ENCODE measurements at places on chromosomes 1 and 21.

- no peak for DNase-seq
Observed at GRCh38 chr1:214277704-214278635, 3.0 kb upstream of the SMYD2 start.

- peak; percentile 86 for DNase-seq
Observed at GRCh38 chr1:20493839-20494608, 8.0 kb upstream of the CAMK2N1 start.

DNA sequence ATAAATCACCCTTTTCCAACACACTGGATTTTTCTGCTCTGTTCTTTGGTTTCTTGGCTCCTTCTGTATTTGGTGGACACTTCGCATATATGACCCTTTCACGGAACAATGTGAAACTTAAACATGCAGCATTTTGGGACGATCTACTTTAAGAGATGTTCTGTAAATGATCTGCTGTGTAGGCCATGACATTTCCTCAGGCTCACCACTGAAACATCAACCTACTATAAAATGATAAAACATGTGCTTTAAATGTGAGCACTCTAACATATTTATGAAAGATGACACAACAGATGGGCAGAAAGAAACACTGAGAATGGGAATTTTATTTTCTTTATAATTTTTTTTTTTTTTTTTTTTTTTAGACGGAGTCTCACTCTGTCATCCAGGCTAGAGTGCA is 316.3 kb upstream of the GREM2 start:
- no peak for DNase-seq

- no peak for DNase-seq
Observed at GRCh38 chr1:22836850-22837249, 126.2 kb downstream of the EPHB2 start.

DNA sequence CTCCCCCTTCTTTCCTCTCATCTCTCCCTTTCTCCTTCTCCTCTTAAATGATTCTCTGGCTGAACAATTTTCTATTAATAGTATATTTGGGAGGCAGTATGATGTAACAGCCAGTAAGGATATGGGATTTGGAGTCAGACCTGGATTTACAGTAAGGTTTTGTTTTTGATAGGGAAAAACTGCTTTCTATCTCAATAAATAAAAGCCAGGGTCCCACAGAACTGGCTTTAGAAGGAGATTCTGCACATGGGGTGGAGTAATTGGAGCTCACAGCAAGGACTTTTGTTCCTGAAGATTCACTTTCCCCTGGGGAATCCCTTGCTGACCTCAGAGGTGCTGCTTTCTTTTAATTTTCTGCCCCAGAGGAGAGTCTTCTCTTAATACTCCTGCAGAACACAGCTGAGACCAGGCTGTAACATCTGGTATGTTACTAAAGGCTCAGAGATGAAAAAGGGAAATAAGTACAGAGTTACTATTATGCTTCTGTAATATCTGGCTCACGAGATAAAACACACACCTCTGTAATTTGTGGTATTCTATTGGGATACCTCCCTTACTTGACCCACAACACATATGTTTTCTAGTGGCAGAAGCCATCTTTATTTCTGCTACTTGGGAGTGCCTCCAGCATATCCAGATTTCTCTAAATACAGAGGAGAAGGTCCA is 13.4 kb downstream of the EPB41 start:
- no peak for DNase-seq

DNA sequence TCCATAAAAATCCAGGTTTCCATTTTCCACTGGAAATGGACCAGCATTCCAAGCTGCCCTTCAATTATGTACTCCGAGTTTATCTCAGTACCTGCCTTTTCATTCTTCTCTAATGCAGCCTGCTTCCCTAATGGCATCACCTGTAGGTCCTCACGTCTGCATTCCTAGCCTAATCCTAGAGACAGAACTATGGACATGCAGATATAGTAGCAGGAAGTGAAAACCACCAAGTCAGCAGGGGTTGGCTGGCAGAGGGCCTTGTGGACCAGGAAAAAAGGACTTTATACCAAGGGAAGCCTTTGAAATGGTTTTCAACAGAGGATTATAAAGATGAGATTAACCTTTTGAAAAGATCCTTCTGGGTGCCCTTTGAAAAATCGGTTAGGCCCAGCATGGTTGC is 135.7 kb upstream of the L1TD1 start:
- no peak for DNase-seq

DNA sequence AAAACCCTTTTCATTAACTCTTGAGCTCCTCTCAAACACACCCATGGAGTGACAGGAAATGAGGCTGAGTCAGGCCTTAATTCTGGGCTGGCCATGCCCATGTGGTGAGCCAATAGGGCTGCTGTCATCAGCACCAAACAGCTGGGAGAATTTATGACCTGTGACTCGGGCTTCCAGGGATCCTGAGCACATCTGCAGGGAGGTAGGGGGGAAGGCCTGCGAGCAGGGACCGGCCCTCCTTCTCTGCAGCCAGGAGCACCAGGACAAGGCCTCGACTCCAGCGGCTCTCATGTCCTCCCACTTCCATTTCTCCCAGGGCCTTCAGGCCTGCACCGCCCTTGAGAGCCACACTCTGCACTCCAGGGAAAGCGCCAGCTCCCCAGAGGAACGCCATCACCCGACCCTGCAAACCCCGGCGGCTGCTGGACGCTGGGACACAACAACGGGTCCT is 14.6 kb downstream of the RIPK4 start:
- peak; percentile 24 for DNase-seq

DNA sequence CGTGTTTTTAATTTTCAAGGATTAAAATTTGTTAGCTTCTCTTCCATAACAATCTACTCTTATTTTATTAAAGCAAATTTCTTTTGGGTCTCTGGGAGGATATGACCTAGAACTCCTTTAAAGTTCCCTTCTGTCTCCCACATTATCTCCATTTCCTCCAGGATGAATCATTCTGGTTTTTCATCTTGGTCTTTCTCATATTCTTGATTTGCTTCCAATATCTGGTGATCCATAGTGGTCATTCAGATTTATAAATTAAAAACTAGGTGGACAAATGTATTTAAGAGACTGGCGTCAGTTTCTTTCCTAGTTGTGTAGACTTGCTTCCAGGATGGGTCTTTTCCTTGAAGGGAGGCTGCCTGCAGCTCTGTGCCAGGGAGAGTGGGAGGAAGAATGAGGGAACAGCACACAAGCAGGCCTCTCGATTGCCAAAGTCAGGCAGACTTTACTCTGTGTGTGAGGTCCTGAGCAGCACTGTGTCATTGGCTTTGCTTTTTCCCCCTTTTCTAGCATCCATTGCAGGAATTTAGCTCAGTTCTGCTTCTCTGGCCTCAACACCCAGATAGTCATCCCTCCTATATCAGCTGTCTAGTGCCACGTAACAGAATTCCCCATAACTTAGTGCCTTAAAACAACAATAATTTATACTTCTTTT is 48.1 kb upstream of the FOXO6 start:
- peak; percentile 68 for DNase-seq

GRCh38 chr1:239228451-239228850 is 157.9 kb upstream of the CHRM3 start:
- no peak for DNase-seq

DNA sequence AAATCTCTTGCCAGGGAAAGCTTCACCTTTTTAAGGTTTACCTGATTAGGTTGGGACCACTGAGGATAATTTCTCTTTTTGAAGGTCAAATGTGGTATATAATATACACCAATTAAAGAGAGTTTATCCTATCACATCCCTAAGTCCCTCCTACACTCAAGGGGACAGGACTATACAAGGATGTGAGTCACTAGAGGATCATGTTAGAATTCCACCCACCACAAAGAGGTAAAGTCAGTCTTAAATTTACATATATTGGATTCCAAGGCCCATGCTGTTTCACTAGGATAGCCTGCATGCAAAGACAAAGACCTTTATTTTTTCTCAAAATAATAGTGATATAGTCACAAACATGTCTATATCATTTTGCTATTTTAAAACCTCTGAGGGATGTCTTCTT is 164.4 kb downstream of the GIPC2 start:
- DNase-seq: no peak

DNA sequence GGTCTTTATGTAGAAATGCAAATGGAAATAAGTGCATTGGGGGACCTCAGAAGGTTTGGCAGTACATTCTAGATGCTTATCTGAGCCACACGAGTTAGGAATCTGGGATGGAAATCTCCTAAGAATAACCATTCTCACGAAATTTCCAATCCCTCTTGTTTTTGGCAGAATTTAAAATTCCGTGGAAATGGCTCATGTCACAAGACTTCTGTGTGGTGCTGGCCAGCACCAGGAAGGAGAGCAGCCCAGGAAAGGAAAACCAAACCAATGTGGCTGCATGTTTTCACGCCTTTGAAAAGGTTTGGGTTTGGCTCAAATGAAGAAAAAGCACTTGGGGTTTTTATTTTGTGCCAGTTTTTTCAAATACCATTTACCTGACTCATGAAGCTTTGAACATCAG is 80.1 kb upstream of the KCNK2 start:
- peak; percentile 51 for DNase-seq

- no peak for DNase-seq
Observed at GRCh38 chr1:192527950-192528349, 47.6 kb upstream of the RGS1 start.

DNA sequence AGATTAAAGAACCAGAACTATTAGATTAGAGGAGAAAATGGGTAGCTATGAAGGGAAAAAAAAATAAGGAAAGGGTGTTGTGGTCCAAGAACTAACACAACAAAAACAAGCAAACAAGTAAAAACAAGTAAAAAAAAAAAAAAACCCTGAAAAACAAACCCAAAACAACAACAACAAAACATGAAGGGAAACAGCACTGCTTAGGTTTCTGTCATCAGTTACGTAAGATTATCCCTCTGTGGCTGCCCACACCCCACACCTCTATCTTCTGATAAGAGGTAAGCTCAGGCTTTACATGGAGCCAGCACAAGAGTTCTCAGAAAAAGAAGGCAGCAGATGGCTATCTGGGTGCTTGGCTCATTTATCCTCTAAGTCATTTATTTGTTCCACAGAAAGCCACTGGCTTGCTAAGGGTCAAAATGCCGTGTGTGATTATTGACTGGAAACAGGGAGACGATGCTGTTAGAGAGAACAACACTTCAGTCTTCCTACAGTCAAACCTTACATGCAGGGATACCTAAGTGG is 57.5 kb downstream of the KIAA0319L start:
- DNase-seq: peak; percentile 77

GRCh38 chr1:8937701-8938100 is 8.0 kb upstream of the CA6 start:
- DNase-seq: peak; percentile 9

GRCh38 chr1:118184739-118185083 is 317 bp downstream of the SPAG17 start:
- no peak for DNase-seq

DNA sequence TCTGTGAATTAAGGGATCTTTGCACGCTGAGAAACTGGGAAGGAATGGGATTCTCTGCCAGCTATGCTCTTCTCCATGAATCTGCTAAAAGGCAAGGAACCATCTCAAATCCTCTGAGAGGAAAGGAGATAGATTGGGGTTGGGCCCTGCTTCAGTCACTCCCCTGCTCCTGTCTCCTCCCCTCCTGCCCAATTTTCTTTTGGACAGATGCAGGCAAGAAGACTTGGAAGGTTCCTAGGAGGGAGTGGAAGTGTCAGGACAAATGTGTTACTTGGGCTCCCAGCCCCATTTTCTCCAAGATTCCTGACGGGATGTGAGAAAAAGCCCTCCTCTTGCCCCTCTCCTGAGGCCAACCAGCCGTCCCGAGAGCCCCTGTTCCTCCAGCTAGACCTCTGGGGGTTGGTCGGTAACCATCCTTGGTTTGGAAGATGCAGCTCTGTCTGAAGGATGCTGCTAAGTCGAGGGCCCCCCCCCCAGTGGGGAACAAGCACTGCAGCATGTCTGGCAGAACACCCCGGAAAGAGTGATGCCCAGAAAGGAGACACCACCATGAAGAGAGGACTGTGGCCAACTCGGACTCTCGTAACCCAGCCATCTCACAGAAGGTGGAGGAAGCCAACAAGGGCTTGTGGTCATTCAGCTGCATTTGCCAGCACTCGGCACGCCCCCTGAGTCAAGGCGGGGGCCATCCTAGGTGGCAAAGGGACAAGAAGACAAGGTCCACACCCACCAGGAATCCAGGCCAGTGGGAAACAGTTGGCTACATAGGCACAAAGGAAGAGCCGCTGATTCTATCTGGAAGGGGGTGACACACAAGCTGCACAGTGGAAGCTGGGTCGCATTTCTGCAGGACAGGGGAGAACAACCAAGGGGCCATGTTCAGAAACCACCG is 43.7 kb downstream of the CDK18 start:
- DNase-seq: no peak

DNA sequence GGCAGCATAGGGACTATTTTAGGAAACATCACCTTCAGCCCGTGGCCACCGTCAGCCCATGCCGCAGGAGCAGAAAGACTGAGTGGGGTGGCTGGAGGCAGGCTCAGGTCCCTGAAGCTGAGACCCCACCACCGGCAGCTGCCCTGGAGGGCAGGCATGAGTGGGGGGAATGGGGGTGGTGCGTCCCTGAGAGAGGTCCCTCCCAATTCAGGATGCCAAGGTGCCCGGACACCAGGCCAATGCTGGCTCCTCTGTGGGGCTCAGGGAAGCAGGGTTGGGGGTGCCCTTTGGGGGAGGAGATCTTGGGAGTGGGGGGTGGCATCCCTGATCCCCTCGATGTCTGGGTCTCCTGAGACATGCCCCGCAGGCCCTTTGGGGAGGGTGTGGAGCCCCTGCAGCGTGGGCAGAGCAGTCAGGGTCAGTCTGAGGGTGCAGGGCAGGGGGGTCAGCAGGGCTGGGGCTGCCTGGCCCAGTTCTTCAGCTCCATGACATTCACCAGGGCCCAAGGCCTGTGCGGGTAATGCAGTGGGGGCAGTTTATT is 998 bp upstream of the TTC34 start:
- DNase-seq: no peak

GRCh38 chr1:107871687-107872395 is 93.1 kb downstream of the VAV3 start:
- DNase-seq: no peak

GRCh38 chr1:44881011-44881632 is 38.1 kb upstream of the PTCH2 start:
- DNase-seq: peak; percentile 96

DNA sequence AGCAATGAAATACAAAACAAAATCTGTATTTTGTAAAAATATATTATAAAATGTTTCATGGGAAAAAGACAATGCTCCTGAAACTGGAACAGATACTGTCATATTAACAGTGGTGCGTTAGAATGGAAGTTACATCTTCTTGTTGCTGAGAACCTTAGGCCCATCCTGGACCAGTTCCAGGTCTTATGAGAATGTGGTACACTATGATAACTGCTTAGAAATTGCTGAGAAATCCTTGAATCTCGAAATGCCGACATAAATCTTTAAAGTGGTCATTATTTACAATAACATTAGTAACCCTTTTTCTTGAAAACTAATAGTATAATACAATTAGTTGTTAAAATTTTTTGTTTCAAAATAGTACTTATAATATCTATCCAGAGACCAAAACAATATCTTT is 747.9 kb upstream of the NCAM2 start:
- no peak for DNase-seq

DNA sequence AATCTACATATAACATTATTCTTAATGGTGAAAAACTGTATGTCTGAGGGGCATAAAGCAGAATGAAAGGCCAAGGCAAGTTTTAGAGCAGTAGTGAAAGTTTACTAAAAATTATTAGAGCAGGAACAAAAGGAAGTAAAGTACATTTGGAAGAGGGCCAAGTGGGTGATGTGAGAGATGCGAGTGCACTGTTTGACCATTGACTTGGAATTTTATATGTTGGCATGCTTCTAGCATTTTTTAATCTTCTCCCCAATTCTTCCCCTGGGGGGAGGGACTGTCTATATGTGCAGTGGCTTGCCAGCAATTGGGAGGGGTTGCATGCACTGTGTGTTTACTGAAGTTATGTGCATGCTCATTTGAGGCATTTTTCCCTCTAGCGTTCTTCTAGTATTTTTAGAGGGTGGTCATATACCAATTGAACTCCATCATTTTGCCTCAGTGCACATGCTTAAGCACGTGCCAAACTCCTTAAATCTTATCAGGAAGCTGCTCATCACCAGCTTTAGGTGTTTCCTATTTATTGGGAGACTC is 36.1 kb upstream of the SLC5A9 start:
- DNase-seq: no peak

Measured in amniotic epithelial cell (primary cell).